ENCODE measurements at places on chromosomes 11 and 22.
A peak's percentile ranks its signal among the peaks of the same experiment; 100 is the strongest.

DNA sequence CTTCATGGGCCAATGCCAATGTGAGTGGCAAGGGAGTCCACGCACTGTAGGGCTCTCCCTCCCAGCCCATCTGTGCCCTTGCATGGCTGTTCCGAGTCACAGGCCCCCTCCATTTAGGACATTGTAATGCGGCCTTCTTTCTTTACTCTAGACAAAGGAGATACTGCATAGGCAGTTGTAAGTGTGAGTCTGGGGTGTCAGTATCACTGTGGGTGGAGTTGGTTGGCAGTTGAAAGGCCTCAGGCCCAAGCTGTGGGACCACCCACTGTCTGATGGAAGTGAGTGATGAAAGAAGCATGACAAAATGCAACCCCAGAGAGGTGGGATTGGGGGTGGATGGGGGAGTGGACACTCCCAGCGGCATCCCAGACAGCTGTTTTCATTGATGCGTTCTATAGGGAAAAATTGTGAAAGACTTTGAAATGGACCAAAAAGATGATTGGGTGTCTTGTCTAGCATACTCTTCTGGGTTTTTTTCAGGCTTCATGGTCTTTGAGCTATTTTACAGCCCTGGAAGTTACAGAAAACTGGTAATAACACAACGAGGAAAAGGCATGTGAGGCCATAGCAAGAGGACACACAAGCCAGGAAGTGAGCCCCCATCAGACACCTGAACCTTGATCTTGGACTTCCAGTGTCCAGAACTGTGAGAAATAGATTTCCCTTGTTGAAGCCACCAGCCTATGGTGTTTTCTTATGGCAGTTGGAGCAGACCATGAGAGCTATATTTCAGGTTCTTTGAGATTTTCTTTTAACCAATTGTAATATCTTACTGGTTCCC is 114.6 kb downstream of the NECTIN1 start:
- DNase-seq, result no peak

DNA sequence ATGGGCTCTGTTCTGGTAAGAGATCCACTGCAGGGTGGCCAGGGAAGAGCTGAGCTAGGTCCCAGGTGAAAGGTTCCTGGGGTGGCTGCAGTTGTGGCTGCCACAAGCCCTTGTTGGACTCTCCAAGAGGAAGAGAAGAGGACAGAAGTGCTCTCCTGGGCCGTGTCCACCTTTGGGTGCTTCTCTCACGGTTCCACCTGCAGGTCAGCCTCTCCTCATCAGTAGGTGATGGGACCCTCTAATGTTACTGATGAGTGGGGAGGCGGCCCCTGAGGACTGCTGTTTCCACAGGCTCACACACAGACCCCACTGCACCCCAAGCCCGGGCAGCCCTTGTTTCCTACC is 804.9 kb downstream of the BRD1 start:
- no peak for DNase-seq

GRCh38 chr11:68442433-68442832 is 18.1 kb upstream of the PPP6R3 start:
- DNase-seq, result no peak

DNA sequence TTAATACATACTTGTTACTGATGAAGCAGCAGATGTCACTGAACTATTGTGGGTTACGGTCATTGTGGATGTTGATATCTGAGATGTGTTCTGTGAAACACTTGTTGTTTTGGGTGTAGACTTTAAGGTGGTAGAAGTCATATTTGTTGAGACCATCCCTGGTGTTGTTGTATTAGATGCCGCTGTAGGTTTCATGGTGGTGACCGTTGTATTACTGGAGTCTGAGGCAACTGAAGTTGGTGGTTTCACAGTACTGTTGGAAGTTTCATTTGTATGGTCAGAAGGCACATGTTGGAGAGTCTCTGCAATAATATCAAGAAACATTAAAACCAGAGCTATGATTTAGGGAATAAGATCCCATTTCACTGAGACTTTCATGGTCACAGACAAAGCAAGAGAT is 50.7 kb downstream of the TMEM123 start:
- DNase-seq, result no peak

- DNase-seq, result no peak
Observed at GRCh38 chr22:26702906-26703830, 45.8 kb downstream of the MIAT start.

DNA sequence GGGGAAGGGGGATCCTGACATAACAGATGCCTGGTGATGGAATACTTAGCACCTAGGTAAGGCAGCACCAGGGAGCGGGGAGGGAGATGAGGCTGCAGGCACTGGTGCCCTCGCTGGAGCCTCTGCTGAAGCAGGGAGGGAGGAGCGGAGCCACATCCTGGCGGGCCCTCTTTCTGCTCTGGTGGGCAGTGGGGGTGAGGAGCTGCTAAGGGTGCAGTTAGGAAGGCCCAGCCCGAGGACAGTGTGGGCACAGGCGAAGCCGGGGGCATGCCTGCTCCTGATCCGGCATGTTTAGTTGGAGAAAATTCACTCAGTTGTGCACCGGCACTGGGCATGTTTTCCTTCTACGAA is 83.9 kb downstream of the MED15 start:
- no peak for DNase-seq

- no peak for DNase-seq
Observed at GRCh38 chr22:48707763-48708557, 1119.7 kb downstream of the BRD1 start.

DNA sequence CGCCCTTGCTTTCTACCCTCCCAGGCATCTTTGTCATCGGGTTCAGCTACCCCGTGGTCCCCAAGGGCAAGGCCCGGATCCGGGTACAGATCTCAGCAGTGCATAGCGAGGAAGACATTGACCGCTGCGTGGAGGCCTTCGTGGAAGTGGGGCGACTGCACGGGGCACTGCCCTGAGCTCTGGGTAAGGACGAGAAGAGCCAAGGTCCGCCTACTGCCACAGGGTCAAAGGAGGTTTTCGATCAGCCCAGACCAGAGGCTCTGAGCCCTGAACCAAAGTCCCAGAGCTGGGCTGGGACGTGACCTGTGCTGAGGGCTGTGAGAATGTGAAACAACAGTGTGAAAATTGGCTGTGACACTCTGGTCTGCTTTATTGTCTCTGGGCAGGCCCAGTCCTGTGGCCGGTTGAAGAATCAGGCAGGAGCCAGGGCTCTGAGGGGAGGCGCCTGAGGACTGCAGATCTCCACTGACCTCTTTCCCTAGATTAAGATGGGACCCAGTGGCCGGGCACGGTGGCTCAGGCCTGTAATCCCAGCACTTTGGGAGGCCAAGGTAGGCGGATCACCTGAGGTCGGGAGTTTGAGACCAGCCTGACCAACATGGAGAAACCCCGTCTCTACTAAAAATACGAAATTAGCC is 6.5 kb upstream of the GALR3 start:
- no peak for DNase-seq

DNA sequence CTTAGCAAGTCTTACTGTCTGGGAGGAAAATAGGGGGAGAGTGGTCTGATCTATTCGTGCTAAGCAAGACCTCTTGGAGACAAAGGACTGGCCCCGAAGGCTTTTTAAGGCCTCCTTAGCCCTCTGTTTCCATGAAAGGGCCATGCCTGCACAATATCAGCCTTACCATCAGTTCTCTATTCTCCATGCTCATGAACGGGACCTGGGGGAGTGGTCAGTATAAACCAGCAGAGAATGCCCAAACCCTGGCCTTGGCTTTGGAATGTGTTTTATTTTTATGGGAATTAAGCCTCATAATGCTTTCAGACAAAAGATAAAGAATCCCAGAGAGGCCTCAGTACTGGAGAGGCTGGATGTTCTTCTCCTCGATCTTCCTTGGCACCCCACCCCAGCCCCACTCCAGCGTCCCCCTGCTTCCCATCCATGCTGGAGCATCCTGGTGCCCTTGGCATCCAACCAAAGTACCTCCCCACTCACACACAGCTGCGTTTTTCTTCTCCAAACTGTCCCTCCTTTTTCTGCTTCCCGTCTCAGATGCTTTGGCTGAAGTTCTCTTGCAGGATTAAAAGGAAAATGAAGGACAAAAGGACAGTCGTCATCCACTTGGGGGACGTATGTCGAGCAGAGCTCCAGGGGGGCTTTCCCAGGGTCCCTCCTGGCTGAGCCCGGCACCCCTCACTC is 18.6 kb downstream of the FXYD6 start:
- DNase-seq, result no peak

- DNase-seq, result no peak
Observed at GRCh38 chr11:11605821-11606450, 15.9 kb downstream of the GALNT18 start.

DNA sequence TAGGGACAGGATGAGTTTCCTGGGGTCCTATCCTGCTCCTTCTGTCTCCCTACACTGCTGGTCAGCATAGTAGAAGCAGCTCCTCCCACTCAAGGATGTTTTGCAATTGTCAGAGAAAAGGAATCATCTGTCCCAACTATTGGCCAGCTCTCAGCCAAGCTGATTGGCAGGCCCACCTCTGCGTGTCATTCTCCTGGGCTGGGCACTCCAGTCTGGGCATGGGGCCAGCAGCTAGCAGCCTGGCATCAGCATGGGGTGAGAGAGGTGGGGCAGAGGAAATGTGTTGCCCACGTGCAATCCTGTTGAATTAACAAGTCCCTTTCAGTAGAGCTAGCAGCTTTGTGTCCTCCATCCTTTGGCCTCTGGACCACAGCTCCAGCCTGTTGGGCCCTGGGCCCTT is 14.1 kb downstream of the ANKK1 start:
- DNase-seq, result peak; percentile 64

DNA sequence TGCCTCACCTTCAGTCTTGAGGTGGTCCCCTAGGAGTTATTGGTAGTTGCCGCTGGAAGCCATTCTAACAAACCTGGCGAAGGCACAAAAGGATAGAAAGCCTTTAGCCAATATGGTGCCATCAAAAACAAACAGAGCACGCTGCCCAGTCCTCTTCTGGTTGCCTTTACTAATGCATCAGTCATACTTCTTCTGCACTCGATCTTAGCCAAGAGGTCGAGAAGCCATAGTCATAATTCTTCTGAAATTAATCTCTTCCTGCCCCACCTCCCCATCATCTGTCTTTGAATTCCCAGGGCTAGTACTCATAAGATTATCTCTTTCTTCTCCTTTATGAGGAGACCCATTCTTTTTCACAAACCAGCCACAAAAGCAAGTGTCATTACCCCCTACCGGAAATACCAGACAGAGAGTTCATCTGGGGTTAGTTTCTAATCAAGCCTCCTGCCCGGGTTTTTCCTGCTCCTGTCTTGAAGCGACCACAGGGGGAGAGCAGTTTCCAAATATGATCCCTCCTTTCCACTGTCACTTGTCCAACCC is 21.4 kb upstream of the EHF start:
- DNase-seq, result no peak

DNA sequence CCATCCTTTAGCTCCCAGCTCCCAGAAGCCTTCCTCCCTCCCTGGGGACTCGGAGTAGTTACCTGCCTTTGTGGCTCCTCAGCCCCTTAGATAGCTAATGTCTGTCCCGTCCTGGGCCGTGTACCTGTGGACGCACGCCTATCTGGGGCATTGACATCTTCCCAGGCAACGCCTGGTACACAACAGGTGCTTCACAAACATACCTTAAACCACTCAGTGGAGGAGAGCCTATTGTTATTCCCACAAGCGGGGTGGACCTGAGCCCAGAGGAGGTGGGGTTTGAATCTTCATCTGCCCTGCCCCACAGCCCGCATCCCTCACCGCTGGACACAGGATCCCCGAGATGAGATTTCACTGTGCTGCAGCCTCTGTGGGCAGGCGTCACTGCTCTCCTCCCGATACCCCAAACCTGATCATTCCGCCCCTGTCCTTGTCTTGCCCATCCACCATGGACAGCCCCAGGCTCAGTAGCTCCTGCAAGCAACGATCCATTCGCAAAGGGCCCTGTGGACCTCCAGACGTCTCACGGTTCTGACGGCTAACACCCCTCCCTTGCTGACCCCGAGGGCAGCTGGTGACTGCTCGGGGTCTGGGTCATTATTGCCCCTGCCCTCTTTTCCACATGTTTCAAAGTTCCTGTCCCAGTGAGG is 73.8 kb upstream of the SHISAL1 start:
- no peak for DNase-seq

GRCh38 chr22:42500836-42501179 is 18.8 kb downstream of the RRP7A start:
- no peak for DNase-seq

- DNase-seq, result no peak
Observed at GRCh38 chr22:20509344-20510047, 2.1 kb downstream of the MED15 start.

- DNase-seq, result no peak
Observed at GRCh38 chr22:27801202-27801615, 347 bp downstream of the MN1 start.

DNA sequence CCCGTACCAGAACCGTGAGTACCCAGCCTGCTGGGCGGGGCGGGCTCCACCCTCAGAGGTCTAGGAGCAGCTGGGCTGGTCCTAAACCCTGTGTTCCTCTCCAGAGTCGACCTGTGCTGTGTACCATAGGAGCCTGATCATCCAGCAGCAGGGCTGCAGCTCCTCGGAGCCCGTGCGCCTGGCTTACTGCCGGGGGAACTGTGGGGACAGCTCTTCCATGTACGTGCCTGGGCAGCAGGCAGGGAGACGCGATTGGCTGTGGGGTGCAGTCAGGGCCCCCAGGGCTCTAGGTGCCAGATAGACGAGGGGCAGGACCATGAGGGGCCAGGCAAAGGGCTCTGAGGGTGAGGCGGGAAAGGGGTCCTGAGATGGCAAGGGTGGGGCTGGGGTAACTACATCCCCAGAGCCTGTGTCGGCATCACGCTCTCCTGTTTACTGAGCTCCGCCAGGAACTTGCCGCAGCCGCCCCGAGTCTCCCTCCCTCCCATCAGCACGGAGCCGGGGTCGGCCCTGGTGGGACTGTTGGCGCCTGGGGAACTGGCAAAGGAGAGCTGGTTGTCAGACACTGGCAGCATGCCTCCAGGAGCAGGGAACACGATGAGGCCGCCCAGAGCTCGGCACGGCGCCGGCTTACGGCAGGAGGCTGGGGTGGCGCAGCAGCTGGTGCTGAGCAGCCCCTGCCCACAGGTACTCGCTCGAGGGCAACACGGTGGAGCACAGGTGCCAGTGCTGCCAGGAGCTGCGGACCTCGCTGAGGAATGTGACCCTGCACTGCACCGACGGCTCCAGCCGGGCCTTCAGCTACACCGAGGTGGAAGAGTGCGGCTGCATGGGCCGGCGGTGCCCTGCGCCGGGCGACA is 22.9 kb upstream of the MUC5B start:
- DNase-seq, result no peak

- peak; percentile 59 for DNase-seq
Observed at GRCh38 chr11:57277845-57278720, 41.0 kb upstream of the APLNR start.

- no peak for DNase-seq
Observed at GRCh38 chr11:31417357-31417756, 47.7 kb downstream of the DNAJC24 start.

- DNase-seq, result no peak
Observed at GRCh38 chr11:89477175-89477574, 14.0 kb downstream of the NOX4 start.

- DNase-seq, result peak; percentile 83
Observed at GRCh38 chr11:90468923-90469322, 246.1 kb upstream of the CHORDC1 start.

GRCh38 chr11:115929618-115930129 is 425.5 kb upstream of the CADM1 start:
- no peak for DNase-seq

GRCh38 chr22:20043997-20044342 is 23.1 kb downstream of the TANGO2 start:
- no peak for DNase-seq
